Stimulated activated CD4-positive, alpha-beta T cell treated with anti-CD3 and anti-CD28 coated beads, Interleukin-4, amount 100 ng/mL, for 48 hours (primary cell): ENCODE measurements at places on chromosomes 7 and 10.

DNA sequence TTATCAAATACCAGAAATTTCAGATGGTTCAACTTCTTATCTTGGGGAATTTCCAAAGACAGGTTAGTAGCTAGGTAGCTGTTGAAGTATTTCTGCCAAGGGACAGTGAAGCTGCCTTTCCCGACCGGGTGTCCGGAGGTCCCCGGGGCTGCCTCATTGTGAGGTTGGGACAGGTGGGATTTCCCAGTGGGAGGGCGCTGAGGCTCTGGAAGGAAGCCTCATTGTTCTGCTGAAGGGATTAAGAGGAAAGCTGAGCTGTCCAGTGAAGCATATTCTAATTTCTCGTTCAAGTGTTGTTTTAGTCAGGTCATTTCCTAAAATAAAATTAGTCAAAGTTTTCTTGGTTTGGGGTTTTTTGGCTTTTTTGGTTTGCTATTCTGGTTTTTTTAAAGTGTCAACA lies 244.2 kb downstream of the MGMT start:
- DNase-seq = no peak

DNA sequence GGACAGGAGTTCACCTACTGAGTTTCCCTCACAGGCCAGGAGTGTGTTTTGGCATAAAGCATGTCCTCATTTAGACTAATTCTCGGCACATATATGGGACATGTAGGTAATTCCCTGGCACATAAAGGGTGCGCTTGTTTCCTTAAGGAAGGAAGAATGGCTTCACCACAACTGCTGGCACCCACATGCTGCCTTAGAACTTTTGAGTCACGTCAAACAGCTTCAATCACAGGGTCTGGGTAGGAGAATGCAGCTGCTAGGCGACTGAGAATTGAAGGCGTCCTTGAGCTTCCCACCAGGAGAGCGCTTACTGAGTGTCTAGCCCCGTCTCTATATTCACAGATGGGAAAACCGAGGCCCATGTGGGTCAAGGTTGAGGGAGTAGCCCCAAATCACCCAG lies 146.1 kb downstream of the CHN2 start:
- no peak for DNase-seq

DNA sequence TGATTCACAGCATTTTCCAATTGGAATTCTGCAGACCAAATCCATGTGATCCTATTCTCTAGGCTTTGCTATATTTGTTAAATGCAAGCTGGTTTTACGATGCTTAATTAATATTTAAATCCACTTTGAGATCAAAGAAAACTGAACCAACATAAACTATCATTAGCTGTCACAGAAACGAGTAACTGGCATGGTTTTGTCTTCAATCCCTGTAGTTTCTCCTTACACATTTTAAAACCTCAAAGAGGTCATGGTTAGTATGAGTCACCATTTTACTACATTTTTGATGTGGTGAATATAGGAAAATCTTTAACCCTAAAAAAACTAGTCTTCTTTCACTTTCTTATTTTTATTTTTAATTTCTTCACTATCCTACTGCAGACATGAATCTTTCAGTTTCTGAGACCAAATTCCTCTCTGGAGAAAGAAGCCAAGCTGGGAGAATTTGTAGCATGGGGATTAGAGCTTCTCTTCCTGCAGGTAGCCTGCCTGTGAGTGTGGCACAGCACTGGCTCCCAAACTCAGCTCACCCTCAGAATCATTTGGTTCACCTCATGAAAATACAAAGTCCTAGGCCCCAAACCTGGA lies 8.7 kb upstream of the LIPM start:
- DNase-seq = no peak

DNA sequence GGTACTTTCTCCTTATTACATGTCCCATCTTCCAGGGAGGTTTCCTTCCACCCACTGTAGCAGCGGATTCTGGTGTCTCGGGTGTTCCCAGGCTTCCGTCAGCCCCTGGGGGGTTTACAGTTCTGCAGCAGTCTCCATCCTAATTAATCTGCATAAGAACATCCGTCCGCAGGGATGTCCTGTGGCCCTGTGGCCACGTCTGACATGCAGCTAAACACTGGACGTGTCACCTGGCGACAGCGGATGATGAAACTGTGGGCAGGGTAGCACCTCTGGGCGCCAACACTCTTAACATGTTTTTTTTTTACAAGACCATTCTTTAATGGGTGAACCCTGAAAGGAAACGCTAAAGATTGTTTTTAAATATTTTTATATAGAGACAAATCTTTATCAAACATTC lies 58.2 kb downstream of the DIP2C start:
- DNase-seq = no peak

DNA sequence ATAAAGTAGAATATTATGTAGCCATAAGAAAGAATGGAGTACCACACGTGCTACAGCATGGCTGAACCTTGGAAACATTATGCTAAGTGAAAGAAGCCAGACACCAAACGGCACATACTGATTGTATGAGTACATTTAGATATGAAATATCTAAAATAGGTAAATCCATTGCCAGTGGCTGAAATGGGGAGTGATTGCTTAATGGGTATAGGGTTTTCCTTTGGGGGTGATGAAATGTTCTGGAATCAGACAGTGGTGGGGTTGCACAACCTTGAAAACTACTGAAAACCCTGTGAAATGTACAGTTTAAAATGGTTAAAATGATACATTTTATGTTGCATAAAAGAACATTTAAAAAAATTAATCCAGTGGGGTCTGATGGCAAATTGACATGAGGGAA lies 667.9 kb downstream of the AUTS2 start:
- DNase-seq = no peak

DNA sequence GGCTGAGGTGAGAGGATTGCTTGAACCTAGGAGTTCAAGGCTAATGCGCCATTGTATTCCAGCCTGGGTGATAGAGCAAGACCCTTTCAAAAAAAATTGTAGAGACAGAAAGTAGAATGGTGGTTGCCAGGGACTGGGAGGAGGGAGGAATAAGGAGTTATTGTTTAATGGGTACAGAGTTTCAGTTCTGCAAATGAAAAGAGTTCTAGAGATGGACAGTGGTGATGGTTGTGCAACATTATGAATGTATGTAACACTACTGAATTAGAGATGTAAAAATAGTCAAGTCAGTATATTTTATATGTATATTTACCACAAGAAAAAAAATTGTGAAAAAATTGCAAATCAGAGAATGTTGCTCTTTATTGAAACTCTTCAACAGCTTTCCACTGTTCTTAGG lies 266.5 kb upstream of the NPY start:
- DNase-seq = no peak

- no peak for DNase-seq
Measured at GRCh38 chr7:50724526-50725520, 57.9 kb downstream of the GRB10 start.

DNA sequence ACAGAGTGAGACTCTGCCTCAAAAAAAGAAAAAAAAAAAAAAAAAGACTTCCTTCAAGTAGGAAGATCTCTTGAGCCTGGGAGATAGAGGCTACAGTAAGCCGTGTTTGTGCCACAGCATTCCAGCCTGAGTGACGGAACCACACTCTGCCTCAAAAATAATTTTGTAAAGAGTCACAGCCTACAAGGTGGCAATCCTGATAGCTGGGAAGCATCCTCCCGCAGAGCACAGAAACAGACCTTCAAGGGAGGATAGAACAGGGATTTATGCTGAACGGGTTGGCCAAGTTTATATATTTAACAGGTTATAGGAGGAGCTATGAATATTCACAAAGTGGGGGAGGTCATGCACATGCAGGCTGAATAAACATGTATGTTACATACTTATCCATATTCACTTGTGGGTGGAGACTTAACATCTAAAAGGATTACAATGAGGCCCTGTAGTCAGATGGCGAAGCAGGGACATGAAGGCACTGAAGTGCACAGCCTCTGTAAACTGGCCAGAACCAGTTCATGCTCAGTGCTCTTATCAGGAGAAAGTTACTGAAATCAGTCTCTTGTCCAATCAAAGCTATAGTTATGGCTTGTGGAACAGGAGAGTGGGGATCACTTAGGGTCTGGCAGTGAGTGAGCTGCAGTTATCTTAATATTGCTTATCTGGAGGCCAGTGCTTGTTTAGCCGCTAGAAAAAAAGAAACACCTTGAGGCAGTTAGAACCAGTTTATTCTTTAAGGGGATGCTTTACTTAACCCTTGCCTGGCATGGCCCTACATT lies 6.8 kb downstream of the LMBR1 start:
- no peak for DNase-seq

DNA sequence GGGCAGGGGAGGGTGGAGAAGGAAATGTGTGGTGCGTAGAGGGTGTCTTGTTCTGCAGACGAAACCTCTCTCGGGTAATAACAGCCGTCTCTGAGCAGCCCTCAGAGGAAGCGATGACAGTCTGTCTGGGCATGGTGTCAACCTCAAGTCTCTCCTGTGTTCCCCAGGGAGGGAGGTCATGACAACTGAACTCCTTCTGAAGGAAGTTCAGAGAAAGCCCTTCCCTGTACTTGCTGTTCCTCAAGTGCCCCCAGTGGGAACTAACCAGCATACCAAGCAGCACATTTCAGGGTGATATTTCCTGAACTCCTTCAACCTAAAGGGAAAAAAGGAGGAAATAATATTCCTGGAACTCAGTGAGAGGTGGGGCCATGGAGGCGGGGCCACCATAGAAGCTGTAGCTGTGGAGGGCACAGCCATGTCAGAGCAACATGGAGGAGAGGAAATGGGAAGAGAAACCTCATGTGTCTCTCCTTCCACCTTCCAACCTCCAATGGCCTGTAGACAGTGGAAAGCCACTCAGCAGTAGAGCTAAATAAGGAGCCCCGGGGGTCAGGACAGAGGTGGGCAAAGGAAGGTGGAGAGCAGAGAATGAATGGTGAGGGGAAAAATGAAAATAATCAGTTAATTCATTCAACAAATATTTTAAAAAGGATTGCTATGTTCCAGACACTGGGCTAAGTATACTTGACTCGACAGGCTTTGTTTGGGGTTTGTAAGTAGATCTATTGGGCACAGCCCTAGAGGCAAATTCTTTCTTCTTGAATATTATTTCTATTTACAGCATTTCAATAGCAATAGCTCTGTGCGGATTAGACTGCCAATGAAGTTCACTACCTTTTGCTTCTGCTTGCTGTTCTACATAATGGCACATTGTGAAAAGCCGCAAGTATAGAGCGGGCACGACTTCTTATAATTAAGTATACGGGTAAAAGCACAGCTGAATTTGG lies 61.0 kb upstream of the AOAH start:
- DNase-seq = no peak

DNA sequence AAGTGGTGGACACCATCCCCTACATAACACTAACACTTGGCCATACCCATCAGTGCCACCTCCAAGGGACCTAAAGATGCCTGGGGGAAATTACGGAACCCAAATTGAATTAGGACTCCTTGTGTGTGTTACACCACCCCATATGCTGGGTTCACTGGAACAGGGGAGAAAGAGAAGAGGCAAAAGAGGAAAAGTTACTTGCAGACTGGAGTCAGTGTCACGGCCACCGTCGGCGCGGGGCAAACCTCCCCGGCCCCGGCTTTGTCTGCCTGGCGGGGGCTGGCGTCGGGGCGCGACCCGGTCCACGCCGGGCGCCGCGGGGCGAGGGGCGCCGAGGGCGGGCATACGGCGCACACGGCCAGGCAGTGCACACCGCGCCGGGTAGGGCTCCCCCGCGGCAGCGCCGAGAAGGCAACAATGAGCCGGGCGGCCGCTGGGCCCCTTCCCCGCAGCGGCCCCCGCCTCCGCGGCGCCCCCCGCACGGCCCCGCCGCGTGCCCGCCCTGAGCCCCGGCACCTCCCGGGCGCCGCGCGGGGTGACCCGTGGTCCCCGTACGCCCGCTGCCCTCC lies 171.1 kb downstream of the FAM107B start:
- DNase-seq = no peak

DNA sequence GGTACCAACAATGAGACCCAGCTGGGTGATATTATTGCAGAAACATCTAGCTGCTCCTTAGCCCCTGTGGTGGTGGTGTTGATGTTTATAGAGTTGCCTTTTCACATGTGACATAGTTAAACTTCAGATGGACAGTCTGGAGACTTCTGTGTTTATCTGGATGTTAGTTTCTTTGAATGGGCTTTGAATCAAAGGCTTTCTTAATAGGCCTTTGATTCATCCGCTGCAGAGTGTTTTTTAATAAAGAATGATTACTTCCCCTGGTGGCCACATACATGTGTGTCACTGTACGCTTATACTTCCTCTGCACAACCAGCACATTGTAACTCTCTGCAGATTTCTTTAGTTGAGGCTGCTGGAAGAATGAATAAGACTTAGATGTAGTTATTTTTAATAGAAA lies 221.0 kb downstream of the DYNC1I1 start:
- DNase-seq = no peak

GRCh38 chr10:130412317-130412716 lies 276.1 kb downstream of the GLRX3 start:
- no peak for DNase-seq
